Kidney capillary endothelial cell (primary cell): ENCODE measurements at places on chromosomes 5 and 9.

GRCh38 chr9:92605224-92605623 is 64.7 kb downstream of the IPPK start:
- DNase-seq, result no peak

DNA sequence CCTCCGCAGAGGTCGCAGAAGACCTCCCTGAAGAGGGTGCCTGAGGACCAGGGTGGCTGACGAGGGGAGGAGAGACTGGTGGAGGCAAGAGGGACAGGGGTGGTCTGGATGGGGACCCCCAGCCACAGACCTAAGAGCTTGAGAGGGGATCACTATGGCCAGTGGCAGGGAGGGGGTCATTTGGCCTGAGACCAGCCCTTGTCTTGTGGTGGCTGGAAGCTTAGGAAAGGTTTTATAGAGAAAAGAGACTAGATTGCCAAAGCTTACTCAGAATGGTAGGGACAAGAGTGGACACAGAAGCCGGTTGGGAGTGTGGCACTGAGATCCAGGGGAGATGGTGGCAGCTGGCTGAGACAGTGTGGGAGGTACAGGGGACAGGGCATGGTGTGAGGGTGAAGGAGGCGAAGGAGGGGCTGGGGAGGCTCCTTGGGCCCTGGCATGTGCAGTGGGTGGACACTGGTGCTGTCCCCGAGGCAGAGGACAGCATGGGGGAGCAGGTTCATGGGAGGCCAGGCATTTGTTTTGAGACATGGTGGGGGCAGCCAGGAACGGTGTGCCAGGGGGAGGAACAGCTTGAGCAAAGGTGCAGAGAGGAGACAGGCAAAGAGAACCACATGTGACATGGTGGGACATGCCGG is 123.0 kb downstream of the C9orf50 start:
- no peak for DNase-seq

DNA sequence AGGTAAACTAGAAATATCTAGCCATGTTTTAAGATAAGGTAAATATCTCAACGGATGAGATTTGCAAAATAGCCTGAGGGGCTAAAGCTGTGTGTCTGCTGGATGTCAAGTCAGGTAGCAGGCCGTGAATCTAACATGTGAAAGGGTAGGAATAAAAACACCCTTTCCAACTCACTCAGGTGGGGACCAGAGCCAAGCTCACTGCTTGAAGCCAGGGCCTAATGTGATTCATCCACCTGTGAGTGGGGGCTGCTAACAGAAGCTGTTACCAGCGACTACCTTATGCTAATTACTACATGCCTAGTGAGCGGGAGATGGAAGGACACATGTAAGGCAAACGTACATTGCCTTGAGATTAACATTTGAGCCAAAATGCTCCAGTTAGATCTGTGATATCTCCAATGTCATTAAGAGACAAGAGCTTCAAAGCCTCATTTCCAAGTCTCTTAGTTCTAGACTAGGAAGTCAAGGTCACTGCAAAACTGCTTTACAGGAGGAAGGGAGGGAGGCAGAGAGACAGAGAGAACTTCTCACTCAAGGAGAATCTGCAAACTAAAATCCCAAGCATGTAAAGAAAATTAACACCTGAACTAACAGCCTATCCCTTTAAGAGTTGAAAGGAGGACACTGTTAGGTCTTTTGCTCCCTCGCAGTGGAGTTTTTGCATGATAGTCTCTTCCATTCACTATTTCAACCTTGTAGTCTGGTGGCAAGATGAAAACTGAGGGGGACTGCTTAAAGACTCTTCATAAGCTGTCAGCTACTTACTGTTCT is 141.6 kb upstream of the RPS23 start:
- no peak for DNase-seq

GRCh38 chr5:74030371-74030770 is 404.4 kb downstream of the ARHGEF28 start:
- no peak for DNase-seq

- DNase-seq, result no peak
Observed at GRCh38 chr9:89740722-89741121, 135.9 kb downstream of the GADD45G start.
